Pulmonary artery endothelial cell (primary cell): ENCODE measurements at places on chromosomes 7 and 10. TPM values are rescaled to one million over a fixed set of nuclear protein-coding genes. Genes with fewer than 3 reads are reported as not detected.

PWWP2B gene
- 10.9 and 15.6 TPM in 2 replicates for total RNA-seq

LBX1 gene
- total RNA-seq, result not detected in 2 replicates

LDB1 gene
- 32.4 and 33.0 TPM in 2 replicates for total RNA-seq

ZCWPW1 gene
- total RNA-seq, result 0.42 and 0.53 TPM in 2 replicates

DNA sequence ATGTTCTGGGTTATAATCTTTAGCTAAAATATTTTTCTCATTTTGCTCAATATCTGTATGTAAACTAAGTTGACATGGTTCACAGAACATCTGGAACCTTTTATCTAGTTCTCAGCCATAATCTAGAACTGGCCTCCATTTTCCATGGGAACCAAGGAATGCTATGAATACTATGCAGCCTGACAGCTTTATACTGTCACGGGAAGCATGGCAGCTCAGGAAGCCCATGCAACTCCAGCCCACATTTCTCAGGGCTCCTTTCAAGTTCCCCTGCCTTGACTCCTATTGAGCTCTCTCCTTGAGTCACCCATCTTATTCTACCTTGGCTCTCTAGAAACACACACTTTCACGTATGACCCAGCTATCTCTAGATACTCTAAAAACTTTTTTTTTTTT lies 36.6 kb upstream of the PRKAR2B start:
- no peak for DNase-seq

- no peak for DNase-seq
Observed at GRCh38 chr7:132402751-132403245, 173.5 kb downstream of the PLXNA4 start.

DNA sequence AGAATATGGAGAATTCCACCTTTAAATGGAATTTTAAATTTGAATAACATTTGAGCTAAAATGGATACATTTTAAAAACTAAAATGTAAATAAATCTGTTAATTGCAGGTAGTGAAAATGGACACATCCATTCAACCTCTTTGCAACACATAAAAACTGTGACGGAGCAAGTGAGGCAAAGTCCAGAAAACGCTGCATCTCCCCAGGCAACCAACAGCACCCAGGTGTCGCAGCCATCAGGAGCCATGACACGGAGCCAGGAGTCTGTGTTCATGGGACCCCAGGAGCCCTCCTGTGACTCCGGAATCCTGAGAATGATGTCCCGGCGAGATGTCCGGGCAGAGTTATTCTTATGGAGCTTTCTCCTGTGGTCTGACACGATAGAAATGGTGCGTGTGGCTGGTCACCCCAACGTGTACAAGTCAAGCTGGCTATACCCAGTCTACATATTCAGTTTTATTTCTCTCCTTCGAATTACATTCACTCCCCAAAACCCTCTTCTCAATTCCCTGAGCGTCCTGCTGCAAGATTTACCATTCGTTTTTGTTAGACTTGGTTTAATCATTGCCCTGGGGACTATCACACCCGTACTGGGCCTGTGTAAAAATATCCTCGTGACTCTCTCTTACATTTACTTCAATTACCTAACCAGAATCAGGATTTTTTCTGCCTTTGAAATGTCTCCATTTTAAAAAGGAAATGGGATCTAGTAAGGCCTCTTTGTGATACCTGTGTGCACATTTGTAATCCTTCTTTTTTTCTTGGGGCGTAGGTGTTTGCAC lies 13.1 kb upstream of the MRC1 start:
- DNase-seq, result no peak
